Heart right ventricle (tissue), 16 donors: ENCODE measurements at places on chromosomes 2 and 18. TPM values are rescaled to one million over a fixed set of nuclear protein-coding genes. Genes with fewer than 3 reads are reported as not detected.

OSR1 gene
- 1.9 TPM for total RNA-seq

SERPINB13 gene
- not detected for total RNA-seq

GMCL1 gene
- 4.4 TPM for total RNA-seq

DNA sequence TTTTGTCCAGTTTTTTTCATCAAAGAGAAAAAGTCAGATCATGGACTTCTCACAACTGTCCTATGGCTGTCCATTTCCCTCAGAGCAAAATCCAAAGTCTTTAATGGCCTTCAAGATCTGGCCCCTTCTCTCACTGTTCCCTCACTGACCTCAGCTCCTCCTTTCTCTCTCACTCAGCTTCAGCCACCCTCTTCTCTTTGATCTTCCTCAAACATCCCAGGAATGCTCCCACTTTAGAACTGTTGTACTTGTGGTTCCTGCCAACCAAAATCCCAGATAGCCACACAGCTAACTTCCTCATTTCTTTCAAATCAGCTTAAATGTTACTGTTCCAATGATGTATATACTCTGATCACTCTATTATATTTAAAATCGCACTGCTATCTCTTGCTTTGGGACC lies 82.9 kb downstream of the NUP35 start:
- H3K36me3 ChIP-seq, result no peaks in the 10 kb centered on the region
- DNase-seq, result no peak
- H3K27me3 ChIP-seq, result no peaks in the 10 kb centered on the region
- no peak overlapping the region for H3K4me3 ChIP-seq

GRCh38 chr18:5513947-5514346 lies 29.9 kb downstream of the EPB41L3 start:
- H3K4me1 ChIP-seq, result no peaks in the 10 kb centered on the region
- peak overlapping the region; percentile 85 for H3K27ac ChIP-seq
- DNase-seq, result no peak
- no peaks in the 10 kb centered on the region for H3K36me3 ChIP-seq
- H3K27me3 ChIP-seq, result no peaks in the 10 kb centered on the region
- no peak overlapping the region for H3K4me3 ChIP-seq

C1D gene
- 22.1 TPM for total RNA-seq

ANTXR1 gene
- 25.8 TPM for total RNA-seq

- peaks cover 50% of the 10 kb centered on the region for H3K4me1 ChIP-seq
- H3K27me3 ChIP-seq, result no peaks in the 10 kb centered on the region
- DNase-seq, result no peak
- no peak overlapping the region for H3K27ac ChIP-seq
Measured at GRCh38 chr2:171141320-171141719, 19.4 kb downstream of the TLK1 start.

DNA sequence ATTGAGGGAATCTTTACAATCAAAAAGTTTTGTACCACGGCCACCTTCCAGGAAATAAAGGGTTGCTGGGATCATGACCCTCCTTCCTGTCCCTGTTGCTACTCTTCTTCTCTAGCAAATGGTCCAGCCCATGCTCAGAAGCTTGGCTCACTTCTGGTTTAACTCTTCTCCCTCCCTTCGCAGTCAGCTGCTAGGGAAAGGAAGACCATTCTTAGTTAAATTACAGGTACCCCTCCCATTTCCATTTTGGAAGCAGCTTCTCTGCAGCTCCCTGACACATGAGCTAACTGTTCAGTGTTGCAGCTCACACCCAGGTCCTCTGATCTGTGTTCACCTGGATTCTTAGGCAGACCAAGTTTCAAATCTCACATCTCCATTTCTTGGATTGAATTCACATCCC lies 100.3 kb downstream of the DOCK10 start:
- no peak overlapping the region for H3K27ac ChIP-seq
- H3K36me3 ChIP-seq, result no peaks in the 10 kb centered on the region
- DNase-seq, result no peak
- H3K27me3 ChIP-seq, result no peaks in the 10 kb centered on the region
